Stomach (tissue), 19 donors: ENCODE measurements at places on chromosomes 6 and 20.
A peak's percentile ranks its signal among the peaks of the same experiment; 100 is the strongest.

DNA sequence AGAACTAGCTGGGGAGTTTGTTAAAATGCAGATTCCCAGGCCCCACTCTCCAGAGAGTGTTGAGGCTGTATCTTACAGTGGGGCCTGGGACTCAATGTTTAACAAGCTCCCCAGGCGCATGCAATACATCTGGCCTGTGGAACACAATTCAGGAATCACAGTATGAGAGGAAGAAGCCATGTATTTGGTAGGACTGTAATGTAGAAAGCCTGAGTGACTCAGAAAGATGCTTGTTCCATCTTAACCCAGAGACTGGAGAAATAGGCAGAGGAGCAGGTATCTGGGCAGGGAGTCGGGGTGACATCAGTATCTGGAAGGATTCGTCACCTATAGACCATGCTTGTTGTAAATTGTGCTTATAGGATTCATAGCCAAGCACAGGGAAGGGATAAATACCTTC lies 90.5 kb downstream of the UNC5CL start:
- peaks cover 5% of the 10 kb centered on the region for H3K4me1 ChIP-seq
- H3K36me3 ChIP-seq, result no peaks in the 10 kb centered on the region
- H3K27ac ChIP-seq, result no peak overlapping the region
- no peaks in the 10 kb centered on the region for H3K27me3 ChIP-seq
- H3K4me3 ChIP-seq, result no peak overlapping the region

- no peaks in the 10 kb centered on the region for H3K4me1 ChIP-seq
- no peak overlapping the region for H3K4me3 ChIP-seq
- H3K27me3 ChIP-seq, result no peaks in the 10 kb centered on the region
- no peaks in the 10 kb centered on the region for H3K36me3 ChIP-seq
- no peak overlapping the region for H3K27ac ChIP-seq
Observed at GRCh38 chr6:139942331-139942730, 567.9 kb upstream of the CITED2 start.

- no peak overlapping the region for H3K27ac ChIP-seq
- no peaks in the 10 kb centered on the region for H3K36me3 ChIP-seq
- H3K4me3 ChIP-seq, result no peak overlapping the region
- peaks cover 81% of the 10 kb centered on the region for H3K27me3 ChIP-seq
Observed at GRCh38 chr20:62454904-62455636, 20.7 kb downstream of the GATA5 start.

GRCh38 chr6:736657-737446 lies 43.9 kb upstream of the EXOC2 start:
- H3K4me3 ChIP-seq, result no peak overlapping the region
- no peaks in the 10 kb centered on the region for H3K27me3 ChIP-seq
- no peaks in the 10 kb centered on the region for H3K4me1 ChIP-seq
- no peak for DNase-seq
- H3K27ac ChIP-seq, result no peak overlapping the region

- H3K27ac ChIP-seq, result peak overlapping the region; percentile 40
- no peaks in the 10 kb centered on the region for H3K27me3 ChIP-seq
- peaks cover 5% of the 10 kb centered on the region for H3K4me1 ChIP-seq
Observed at GRCh38 chr20:19777315-19777714, 19.3 kb downstream of the RIN2 start.

DNA sequence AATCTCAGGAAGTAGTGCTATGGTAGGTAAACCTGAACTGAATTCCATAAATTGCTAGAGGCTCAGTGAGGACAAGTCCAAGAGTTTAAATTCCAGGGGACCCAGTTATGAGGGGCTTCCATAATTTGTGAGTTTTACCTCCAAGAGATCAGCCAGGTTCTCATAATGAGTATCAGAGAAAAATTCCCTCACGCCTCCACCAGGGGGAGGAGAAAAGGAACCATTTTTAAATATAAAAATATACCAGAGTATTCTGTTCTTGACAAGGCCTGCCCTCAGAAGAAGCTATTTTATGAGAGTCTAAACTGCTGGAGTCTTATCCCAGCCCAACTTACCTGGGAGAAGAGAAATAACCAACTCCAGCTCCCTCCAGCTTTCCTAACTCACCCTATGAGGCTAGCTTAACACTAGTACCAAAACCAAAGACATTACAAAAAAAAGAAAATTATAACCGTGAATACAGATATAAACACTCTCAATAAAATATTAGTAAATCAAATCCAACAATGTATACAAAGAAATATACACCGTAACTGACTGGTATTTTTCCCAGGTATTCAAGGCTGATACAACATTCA lies 158.7 kb downstream of the TFAP2A start:
- no peak overlapping the region for H3K4me3 ChIP-seq
- H3K27ac ChIP-seq, result no peak overlapping the region
- H3K36me3 ChIP-seq, result no peaks in the 10 kb centered on the region

DNA sequence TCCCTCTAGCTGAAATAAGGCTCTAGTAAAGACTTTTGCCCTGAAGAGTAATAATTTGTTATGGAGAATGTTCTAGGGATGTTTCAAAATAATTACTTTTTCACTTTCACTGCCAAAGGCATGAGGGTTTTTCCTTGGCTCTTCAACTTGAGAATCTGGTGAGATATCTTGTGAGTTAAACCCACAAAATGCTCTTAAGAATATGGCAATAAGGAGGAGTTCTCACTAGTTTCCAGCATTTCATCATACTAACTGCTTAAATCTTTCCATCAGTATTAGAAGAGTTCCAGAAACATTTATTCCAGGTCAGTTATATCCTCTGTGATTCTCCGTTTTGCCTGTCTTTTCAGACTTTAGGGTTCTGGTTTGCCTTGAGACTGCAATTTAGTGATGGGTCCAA lies 785.6 kb upstream of the GJE1 start:
- no peaks in the 10 kb centered on the region for H3K27me3 ChIP-seq
- H3K4me1 ChIP-seq, result no peaks in the 10 kb centered on the region
- no peaks in the 10 kb centered on the region for H3K36me3 ChIP-seq
- H3K4me3 ChIP-seq, result no peak overlapping the region

- H3K27me3 ChIP-seq, result peaks cover 25% of the 10 kb centered on the region
- no peak overlapping the region for H3K4me3 ChIP-seq
- H3K4me1 ChIP-seq, result no peaks in the 10 kb centered on the region
- DNase-seq, result no peak
- no peaks in the 10 kb centered on the region for H3K36me3 ChIP-seq
Observed at GRCh38 chr20:60372822-60373221, 414.6 kb downstream of the CDH26 start.

GRCh38 chr6:133887156-133887879 lies 1.6 kb upstream of the TCF21 start:
- H3K4me3 ChIP-seq, result no peak overlapping the region
- no peaks in the 10 kb centered on the region for H3K36me3 ChIP-seq
- H3K27ac ChIP-seq, result no peak overlapping the region
- peaks cover 13% of the 10 kb centered on the region for H3K4me1 ChIP-seq
- peaks cover 42% of the 10 kb centered on the region for H3K27me3 ChIP-seq

DNA sequence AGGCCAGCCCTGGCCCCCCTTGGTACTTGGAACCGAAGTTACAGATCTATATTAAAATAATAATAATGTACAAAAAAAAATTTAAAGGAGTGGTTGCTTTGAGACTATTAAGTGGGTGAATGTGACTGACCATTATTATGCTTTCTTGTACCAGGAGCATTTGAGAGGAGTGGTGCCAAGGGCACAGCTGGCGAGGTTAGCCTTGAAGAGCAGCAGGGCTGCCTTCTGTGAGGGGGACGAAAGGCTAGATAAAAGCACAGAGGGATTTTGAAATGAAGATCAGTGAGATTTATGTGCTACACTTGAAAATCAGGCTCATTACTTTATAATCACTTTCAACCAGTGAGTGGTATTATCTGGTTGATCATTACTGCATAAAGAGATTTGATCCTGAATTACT lies 48.6 kb downstream of the FIG4 start:
- H3K4me1 ChIP-seq, result no peaks in the 10 kb centered on the region
- H3K27ac ChIP-seq, result no peak overlapping the region
- H3K27me3 ChIP-seq, result no peaks in the 10 kb centered on the region

GRCh38 chr20:53737396-53738038 lies 143.9 kb upstream of the ZNF217 start:
- no peaks in the 10 kb centered on the region for H3K27me3 ChIP-seq
- no peaks in the 10 kb centered on the region for H3K36me3 ChIP-seq
- DNase-seq, result no peak
- H3K4me1 ChIP-seq, result peaks cover 24% of the 10 kb centered on the region
